Midbrain (tissue), 1 donor: ENCODE measurements at places on chromosomes 12 and 14.
A peak's percentile ranks its signal among the peaks of the same experiment; 100 is the strongest.

DNA sequence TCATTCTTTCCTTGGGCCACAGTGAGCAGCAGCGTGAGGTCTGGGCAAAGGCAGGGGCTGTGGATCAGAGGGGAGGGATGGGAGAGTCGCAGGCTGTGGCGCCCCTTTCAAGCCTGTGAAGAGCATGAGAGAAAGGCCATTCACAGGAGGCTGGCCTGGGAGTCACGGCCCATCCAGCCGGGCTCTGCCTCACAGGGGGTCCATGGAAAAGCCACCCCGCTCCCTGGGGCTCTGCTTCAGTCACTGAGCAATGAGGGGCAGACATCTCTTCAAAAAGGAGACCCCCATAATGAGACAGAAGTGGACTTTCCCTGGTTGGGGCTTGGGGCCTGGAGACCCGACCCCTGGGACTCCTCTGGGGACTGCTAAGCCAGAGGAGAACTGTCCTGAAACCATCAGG, 117.0 kb upstream of the GSC start:
- no peak for DNase-seq

- no peak for DNase-seq
Observed at GRCh38 chr12:80056845-80057244, 42.5 kb upstream of the OTOGL start.

DNA sequence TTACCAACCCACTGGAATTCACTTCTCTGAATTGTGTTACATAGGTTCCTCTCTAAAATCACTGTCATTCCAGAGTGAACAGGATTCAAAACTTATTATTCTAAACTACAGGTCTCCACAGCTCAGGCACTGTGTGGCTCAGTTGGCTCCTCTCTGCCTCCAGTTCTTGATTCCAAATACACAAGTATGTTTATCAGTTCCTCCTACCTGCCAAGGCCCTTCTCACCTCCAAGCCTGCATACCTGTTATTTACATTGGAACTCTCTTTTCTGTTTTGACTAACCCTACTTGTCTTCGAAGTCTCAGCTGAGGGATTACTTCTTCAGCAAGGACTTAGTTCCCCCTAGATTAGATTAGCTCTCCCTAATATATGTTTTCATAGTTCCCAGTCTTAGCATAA, 397.6 kb upstream of the TMTC1 start:
- DNase-seq, result no peak

- DNase-seq, result no peak
Observed at GRCh38 chr12:1332327-1332726, 262.1 kb downstream of the FBXL14 start.

DNA sequence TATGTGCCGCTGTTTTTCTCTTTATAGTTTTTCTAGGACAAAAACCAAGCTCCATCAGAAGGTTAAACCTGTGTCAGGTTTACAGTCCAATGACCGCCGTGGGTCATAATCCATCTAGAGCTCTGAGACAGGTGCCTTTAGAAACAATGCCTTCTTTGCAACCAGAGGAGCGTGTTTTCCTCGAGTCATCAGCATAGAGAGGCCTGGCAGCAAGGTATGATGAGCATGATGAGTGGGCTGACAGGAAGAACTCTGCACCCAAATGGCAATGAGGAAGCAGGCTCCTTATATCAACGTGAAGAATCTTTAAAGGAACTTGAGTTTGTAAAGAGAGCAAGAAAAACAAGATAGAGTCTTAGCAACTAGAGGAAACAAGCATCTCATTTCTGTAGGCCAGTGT, 60.5 kb upstream of the NUDT4 start:
- no peak for DNase-seq

- DNase-seq, result no peak
Observed at GRCh38 chr12:132413931-132414588, 75.9 kb upstream of the FBRSL1 start.

DNA sequence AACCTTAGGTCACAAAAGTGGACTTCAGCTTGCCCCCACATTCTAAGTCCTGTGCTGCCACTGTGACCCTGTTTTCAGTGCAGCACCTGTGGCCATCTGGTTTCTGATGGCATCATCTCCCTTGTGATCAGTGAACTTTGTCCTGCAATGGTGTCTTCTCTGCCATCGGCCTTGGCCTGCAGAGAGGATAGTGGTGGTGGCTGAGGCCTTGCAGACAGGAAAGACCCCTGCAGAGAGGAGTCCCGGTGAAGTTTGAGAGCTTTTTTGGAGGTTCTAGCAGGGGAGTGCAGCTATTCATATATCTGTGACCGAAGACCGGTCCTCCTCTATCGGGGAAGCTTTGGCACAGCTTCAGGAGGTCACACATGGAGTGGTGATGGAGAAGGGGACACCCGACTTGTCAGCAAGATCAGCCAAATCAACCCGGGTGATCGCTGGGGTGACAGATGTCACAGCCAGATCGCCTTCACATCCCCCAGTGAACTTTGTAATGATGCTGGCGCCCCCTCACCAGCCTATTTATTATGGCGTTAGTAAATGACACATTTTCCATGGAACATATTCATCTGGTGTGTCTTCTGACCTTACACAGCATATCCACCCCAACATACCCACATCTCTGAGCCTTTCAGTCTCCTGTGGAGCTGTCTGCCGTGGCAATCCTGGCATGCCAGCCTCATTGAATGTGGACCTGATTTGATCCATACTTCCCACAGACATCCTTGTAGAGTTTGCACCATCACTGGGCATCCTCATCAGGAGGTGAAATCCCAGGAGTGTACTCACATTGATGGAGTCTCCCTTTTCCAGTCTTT, 136.1 kb downstream of the PAPOLA start:
- no peak for DNase-seq

GRCh38 chr12:11830307-11830801, 180.9 kb downstream of the ETV6 start:
- no peak for DNase-seq

- peak; percentile 4 for DNase-seq
Observed at GRCh38 chr12:92943482-92944250, 14.6 kb upstream of the EEA1 start.

DNA sequence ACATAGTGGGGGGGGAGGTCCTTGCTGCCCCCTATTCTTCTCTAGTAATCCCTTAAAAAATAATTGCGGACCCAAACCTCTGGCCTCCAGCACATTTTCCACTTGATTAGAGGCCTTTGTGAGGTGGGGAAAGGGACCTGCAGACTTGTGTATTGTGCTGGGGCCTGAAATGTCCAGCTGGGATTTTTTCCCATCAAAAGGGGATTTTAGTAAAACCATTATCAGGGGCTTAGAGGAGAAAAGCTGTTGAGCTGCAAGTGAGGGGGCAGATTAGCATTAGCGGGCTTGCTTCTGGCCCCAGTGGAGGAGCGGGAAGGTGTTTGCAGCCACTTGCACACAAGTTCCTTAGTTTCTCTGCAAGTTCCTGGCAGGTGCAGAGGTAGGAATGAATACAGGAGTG, 13.9 kb downstream of the FBXL14 start:
- no peak for DNase-seq

GRCh38 chr14:90301668-90302090, 30.1 kb downstream of the NRDE2 start:
- DNase-seq, result peak; percentile 76

- no peak for DNase-seq
Observed at GRCh38 chr12:75656648-75657047, 145.2 kb upstream of the KRR1 start.

GRCh38 chr14:105850853-105851581, 324.6 kb downstream of the TMEM121 start:
- no peak for DNase-seq
